ENCODE measurements at places on chromosomes 1 and 21.

DNA sequence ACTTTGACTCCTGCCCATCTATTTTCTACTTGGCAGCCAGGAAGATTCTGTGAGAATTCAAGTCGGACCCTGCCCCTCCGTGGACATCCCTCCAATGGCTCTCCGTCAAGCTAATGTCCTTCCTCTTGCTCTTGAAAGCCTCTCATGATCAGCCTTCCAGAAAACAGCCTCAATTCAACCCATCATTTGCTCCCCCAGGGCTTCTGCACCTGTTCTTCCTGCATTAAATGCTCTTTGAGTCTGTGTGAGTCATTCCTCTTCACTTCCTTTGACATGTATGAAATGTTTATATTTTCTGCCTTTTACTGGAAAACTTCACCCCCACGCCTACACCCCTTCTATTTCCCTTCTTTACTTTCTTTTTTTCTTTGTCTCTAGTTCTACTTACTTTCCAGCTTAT lies 734.1 kb upstream of the ZP4 start:
- DNase-seq: no peak

DNA sequence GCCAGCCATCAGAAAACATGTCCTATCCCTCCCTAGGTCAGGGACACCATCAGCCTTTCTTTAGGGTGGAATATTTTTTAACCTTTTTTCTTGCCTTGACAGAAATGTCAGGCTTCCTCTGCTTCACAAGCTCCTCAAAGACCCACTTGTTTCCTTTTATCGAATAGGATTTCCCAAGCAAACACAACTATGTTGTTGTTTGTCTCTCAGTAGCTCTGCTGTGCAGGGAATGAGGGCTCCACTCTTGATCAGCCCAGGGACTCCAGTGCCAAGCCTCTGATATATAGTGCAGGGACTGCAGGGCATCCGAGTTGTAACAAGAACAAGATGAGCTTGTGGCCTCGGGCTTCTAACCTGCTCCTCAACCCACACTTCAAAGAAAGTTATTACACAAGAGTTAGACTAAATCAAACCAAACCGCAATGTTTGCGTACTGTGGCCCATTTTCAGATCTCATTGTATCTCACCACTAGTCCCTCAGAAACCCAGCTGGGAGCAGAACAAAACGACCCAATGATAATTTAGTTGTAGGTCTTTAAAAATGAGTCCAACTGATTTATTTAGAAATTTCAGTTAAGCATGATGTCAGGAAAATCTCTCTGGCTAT lies 108.1 kb downstream of the ATG4C start:
- no peak for DNase-seq

- DNase-seq: no peak
Observed at GRCh38 chr1:24009406-24009805, 29.3 kb upstream of the SRSF10 start.

DNA sequence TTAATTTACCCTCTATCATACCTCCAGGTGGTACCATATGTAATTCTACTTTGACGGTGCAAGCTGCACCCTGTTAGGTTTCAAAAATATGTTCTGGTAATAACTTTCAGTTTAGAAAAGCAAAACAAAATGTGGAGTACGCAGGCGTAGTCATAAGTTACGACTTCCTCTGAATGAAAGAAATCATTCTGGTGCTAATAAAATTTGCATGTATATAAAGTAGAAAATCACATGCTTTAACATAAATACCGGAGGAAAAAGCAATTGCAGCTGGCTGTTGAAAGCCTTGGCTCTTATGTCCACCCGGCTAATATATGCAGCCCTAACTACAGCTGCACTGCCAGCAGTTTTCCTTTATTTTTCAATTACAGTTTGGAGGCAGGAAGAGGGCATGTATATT lies 65.2 kb upstream of the TMPRSS15 start:
- no peak for DNase-seq

GRCh38 chr1:3219005-3219790 lies 150.2 kb downstream of the PRDM16 start:
- no peak for DNase-seq

DNA sequence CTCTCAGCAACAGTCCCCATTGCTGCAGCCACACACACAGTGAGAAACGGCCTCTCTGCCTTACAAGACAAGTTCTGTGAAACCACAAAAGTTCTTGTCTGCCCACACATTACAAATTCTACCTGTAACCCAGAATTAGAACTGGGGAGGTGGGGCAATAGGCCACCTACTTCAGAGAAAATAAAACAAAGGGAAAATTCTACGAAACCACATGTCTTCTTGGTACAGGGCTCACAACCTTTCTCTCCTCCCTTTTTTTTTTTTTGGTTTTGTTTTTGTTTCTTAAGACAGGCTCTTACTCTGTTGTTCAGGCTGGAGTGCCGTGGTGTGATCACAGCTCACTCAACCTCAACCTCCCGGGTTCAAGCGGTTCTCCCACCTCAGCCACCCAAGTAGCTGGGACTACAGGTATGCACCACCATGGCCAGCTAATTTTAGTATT lies 30.2 kb downstream of the LPAR3 start:
- DNase-seq: no peak

Data from stimulated activated CD8-positive, alpha-beta memory T cell treated with anti-CD3 and anti-CD28 coated beads, Interleukin-4, amount 100 ng/mL, for 1 hour (primary cell).